ENCODE measurements at places on chromosomes 5 and 9.
A peak's percentile ranks its signal among the peaks of the same experiment; 100 is the strongest.

DNA sequence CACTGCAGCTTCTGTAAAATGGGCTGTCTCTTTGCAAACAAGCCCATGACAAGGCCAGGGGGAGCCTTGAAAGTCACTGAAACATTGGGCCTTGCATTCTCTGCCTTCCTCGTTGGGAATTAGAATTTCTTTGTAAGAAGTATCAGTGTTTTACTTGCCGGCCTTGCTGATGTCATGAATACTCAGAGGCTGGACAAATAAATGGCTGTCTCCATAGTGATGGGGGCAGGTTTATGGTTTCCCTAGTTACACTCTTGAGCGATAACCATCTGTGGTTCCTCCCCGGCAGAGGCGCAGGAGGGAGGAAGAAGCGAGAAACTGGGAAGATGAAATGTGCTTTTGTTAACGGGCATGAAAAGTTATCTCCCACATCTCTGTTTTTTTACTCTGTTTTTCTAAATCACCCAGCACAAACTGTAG, 272.7 kb upstream of the PANK3 start:
- DNase-seq: no peak

DNA sequence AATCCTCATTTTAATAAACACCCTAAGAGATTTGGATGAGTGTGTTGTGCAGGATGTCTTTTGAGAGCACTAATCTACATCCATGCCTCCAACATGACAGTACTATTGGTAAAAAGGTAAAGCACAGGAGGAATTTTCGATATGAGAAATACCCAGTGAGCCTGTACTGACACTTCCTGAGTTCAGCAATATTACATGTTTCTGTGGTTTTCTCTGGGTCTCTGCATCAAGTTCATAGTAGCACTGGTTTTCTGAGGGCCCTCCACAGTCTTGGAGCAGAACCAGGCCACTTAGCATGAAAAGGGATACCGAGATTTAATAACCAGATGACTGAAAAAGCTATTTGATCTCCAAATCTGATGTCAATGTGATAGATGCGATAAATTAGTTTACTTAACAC, 524.1 kb downstream of the TMEM38B start:
- no peak for DNase-seq

GRCh38 chr5:135085133-135085935, 51.3 kb upstream of the PITX1 start:
- no peak for DNase-seq

GRCh38 chr5:124908581-124909451, 162.4 kb upstream of the ZNF608 start:
- DNase-seq: no peak

GRCh38 chr9:124473310-124473709, 23.1 kb downstream of the ADGRD2 start:
- DNase-seq: no peak

DNA sequence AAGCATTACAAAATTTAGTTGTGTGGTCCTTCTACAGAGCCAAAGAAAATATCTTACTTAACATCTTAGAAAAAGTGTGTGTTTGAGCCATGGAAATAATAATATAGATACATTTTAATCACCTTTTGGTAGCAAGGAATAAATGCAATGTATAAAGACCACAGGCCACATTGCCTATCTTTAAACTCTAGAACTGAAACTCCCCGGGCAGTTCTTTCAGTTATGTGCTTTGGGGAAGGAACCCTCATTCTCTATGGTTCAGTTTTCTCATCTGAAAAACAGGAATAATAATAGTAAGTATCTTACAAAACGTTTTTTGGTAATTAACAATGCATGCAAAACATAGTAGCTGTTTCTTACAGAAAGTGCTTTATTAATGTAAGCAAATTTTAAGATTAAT, 67.8 kb upstream of the GABRB2 start:
- DNase-seq: no peak

GRCh38 chr5:102582696-102583095, 83.9 kb upstream of the SLCO6A1 start:
- no peak for DNase-seq

DNA sequence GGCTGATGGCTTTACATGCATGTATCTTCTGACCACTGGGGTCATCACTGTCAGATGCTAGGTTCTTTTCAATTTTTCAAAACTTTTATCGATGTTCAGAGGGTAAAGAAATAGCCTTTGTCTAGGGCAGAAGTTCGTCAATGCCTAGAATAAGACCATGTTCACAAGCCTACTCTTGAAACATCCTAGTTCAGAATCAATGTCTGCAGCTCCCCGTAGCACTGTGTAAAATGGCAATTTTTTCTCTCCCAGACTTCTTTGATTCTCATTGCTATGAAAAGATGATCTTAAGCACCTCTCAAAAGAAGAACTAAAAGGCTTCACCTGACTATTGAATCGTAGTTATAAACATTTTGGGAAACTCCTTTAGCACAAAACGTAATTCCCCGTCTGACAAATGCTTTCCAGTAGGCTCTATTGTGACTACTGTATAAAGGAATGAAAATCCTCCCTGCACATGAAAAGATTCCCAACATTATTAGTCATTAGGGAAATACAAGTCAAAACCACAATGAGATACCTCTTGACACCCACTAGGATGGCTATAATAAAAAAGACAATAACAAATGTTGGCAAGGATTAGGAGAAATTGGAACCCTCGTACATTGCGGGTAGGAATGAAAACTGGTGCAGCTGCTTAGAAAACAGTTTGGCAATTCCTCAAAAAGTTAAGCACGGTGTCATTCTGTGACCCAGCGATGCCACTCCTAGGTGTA, 263.5 kb downstream of the ARHGAP26 start:
- no peak for DNase-seq

GRCh38 chr5:150559088-150559487, 51.2 kb downstream of the NDST1 start:
- no peak for DNase-seq

DNA sequence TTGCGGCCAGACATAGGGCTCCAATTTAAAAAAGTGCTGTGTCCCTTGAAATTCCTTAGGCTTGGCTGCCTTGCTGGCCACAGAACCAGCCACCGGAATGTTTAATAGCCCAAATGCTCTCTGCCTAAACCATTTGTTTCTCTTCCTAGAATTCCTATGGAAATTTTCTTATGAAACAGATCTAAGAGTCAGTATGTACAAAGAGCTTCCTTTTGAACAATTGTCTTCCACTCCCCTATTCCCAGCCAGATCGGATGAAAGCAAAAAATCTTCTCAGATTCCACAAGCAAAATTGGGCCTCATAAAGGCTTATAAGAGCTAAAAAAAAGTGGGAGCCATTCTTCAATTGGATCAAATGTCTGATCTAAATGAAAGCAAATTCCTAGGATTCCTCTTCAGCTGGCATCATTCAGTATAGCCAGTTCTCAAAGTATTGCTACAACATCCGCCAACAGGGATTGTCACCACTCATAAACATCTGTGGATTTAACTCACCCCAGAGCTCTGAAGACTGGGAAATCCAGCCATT, 104.3 kb downstream of the CEMIP2 start:
- DNase-seq: no peak

- no peak for DNase-seq
Observed at GRCh38 chr9:113421726-113422125, 11.2 kb downstream of the C9orf43 start.

DNA sequence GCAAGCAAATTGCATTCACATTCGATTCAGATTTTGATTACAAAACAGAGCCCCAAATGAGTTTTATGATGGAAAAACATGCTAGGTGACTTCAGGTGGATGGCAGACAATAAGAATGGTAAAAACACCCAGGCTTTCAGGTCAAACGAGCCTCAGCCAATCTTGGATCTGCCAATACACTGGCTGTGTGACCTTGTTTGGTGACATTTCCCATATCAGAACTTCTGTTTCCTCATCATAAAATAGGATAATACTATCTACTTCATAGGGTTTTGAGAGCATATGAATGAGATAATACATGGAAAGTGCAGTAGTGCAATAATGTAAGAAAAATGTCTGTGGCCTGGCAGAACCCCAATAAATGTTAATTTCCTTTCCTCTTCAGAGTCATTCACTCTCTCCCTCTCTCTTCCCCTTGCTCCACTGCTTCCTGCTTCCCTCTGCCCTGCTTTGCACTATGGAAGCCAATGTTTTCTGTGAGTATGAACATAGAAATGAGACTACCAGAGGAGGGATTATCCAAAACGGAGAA, 54.7 kb downstream of the SH3RF2 start:
- DNase-seq: no peak

DNA sequence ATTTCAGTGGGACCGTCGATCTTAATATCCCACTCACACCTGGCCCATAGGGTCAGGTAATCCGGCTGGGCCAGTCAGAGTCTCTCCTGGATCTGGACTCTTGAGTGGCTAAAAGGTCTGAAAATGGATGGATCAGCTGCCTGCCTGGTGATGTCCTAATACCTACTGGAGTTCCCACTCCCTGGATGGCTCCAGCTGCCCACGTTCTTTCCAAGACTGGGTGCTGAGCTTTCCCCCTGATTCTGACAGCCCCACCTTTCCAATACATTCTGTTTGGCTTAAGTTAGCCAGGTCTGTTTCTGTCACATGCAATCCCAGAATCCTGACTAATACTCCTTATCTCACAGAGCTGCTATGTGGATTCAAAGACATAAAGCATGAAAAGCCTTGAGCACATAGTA, 10.2 kb downstream of the SH3PXD2B start:
- DNase-seq: no peak

DNA sequence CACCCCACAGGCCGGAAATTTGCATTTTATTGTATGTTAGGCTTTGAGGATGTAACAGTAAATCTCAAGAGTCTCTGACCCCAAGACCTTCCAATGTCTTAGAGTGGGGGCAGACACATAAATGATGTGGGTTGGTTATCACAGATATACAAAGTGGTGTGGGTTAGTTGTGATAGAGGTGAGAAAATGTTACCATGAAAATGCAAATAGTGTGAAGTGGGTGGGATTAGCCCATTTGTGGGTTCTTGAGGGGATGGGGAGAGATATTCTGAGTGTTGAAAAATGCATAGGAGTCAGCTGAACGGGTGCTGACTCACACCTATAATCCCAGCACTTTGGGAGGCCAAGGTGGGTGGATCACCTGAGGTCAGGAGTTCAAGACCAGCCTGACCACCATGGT, 7.9 kb upstream of the RNF145 start:
- DNase-seq: no peak

GRCh38 chr9:99000476-99001395, 57.0 kb downstream of the COL15A1 start:
- DNase-seq: peak; percentile 30

- no peak for DNase-seq
Observed at GRCh38 chr5:57650360-57651069, 167.9 kb upstream of the ACTBL2 start.

DNA sequence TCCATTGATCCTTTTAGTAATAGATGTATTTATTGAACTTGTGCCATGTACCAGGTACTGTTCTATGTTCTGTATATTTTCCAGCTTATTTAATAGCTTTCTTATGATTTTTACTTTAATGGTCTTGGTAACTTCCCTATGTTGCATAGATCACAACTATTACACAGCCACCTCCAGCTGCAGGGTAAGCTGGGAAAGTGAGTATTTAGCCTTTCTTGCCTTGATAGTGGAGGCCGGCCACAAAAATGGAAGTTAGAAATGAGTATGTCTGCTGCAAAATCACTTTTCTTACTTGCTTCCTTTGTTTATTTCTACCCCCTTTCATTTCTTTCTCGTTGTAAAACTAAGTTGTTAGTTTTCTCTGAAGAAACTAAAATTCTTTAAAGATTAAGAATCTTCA, 43.1 kb upstream of the ANKDD1B start:
- DNase-seq: no peak

GRCh38 chr9:92640398-92641091, 29.4 kb downstream of the IPPK start:
- no peak for DNase-seq

GRCh38 chr9:682633-683508, 158.6 kb upstream of the DMRT1 start:
- DNase-seq: no peak

DNA sequence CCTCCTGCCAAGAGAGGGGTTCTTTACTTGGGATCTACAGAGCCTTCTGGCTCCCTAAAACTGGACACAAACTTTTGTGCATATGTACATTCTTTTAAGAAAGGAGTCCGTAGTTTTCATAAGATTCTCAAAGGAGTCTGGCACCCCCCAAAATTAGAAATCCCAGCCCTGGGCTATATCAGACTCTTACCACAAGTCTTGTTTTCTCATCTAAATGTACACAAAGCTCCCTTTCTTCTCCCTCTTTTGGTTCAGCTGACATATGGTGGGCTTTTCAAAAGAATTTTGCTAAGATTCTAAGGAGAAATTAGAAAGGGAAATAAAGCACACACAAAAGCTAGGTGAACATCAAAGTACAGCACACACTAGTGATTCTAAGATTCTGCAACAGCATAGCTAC, 114.4 kb downstream of the ENC1 start:
- DNase-seq: no peak

- no peak for DNase-seq
Observed at GRCh38 chr9:124372038-124372437, 43.2 kb downstream of the PSMB7 start.

GRCh38 chr5:5904113-5904512, 474.2 kb downstream of the MED10 start:
- no peak for DNase-seq

- DNase-seq: no peak
Observed at GRCh38 chr9:107545036-107545435, 55.5 kb upstream of the KLF4 start.

DNA sequence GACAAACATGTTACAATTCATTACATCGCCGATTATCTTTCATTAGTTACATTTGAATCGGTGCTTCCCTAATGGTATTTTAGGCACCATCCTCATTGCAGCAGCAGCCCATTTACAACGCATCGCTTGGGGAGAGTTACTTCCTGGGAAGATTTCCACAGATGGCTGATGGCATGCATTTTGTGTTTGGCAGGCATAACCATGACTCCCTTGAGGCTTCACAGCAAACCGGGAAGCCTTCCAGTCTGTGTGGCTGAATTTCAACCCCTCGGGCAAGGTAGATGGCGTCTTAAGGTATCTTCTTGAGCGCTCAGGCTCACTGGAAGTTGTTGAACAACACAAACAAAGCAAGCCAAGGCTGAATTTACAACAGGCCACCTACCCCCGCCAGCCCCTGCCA, 1.6 kb upstream of the DNAH5 start:
- DNase-seq: no peak

GRCh38 chr9:32581512-32582143, 8.7 kb upstream of the NDUFB6 start:
- DNase-seq: no peak

GRCh38 chr5:14440582-14441431, 140.8 kb upstream of the OTULINL start:
- no peak for DNase-seq

DNA sequence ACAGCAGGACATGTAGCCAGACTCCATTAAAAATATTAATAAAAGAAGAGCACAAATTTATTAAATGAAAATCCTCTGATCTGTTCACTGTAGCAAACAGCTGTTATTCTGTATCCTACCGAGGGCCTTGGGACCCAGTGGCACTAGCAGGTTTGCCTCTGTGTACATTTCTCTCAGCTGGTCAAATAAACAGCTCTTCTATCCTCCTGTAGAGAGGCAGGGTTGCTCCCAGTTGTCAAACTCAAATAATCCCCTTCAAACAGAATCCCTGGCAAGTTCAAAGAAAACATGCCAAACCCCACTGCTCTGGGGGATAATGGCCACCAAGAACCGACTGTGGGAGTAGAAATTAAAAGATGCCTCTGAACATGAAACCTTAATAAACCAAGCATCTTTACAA, 1262.0 kb upstream of the DMAC1 start:
- DNase-seq: no peak

Measured in activated CD4-positive, CD25-positive, alpha-beta regulatory T cell (primary cell).